ENCODE measurements at places on chromosomes 3 and 15. TPM values are rescaled to one million over a fixed set of nuclear protein-coding genes. Genes with fewer than 3 reads are reported as not detected.

SI gene
- 56.4 TPM for total RNA-seq

BCL2A1 gene
- total RNA-seq = 1.8 TPM

DAZL gene
- total RNA-seq = not detected

DNA sequence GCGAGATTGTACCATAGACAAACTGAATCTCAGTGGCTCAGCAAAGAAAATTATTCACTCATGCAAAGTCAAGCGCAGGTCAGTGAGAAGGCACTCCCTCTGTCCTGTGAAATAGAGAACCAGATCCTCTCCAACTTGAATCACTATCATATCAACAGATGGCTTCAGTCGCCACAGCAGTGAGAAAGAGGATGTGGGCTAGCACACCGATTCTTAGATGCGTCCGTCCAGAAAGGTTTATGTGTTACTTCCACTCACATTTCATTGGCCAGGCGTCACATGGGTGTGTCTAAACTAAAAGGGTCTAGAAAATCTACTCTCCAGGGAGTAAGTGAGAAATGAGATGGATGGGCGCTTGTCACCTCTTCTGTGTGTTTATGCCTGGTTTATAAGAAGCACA is 141.6 kb upstream of the KBTBD8 start:
- no peak for DNase-seq

DNA sequence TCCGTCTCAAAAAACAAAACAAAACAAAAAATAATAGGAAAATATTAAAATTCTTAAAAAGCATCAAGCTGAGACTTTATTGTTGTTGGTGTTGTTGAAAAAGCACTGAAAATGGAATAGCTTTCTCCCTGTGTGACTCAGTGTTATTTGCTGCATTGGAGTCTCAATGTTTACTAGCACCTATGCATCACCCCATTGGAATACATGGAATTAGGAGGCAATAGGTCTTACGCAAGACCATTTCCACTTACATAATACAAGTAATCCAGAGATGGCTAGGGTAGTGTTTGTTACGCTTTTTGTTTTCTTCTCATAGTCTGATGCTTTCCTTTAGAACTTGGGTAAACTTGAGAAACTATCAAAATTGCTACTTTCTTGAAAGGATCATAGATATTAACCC is 15.2 kb downstream of the GXYLT2 start:
- DNase-seq = no peak

GABRR3 gene
- total RNA-seq = not detected

NPAP1 gene
- 0.06 TPM for total RNA-seq

A4GNT gene
- total RNA-seq = not detected

GRCh38 chr15:73787621-73788020 is 34.5 kb upstream of the INSYN1 start:
- DNase-seq = no peak
